ENCODE measurements at places on chromosomes 5 and 9. TPM values are rescaled to one million over a fixed set of nuclear protein-coding genes. Genes with fewer than 3 reads are reported as not detected.
A peak's percentile ranks its signal among the peaks of the same experiment; 100 is the strongest.

DNA sequence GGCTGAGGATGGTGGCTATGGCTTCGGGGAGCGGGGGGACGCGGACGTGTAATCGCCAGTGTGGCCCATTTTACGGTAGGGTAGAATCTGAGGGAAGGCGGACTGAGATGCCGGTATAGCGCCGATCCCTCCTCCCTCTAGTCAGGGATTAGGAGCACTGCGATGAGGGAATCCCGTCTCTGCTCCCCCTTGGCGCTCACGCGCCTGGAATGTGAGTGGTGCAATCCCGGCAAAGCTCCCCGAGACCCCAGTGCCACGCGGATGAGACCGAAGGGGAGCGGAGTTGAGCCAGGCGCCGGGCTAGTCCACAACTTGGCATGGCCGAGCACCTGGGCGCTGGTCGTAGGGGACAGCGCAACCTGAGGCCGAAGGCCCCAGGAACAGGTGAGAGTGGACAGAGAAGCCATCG lies 2.2 kb downstream of the NPR3 start:
- peak; percentile 47 for DNase-seq

GRCh38 chr5:123610665-123611405 lies 98.9 kb downstream of the CSNK1G3 start:
- DNase-seq: no peak

DNA sequence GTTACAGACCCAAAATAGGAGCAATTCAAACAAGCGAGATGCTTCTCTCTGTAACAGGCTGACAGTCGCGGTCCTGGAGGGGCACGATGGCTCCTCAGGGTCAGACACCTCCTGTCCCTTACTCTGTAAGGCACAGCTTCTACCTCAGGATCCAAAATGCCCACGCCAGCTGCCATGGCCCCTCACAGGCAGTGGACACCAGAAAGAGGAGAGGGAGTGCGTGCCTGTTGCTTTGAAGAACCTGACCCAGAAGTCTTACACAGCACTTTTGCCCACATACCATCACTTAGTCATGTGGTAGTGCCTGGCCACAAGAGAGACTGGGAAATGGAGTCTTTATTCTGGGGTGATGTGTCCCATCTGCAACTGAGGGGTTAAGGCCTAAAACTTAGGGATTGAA lies 11.6 kb upstream of the ABL1 start:
- DNase-seq: no peak

DNA sequence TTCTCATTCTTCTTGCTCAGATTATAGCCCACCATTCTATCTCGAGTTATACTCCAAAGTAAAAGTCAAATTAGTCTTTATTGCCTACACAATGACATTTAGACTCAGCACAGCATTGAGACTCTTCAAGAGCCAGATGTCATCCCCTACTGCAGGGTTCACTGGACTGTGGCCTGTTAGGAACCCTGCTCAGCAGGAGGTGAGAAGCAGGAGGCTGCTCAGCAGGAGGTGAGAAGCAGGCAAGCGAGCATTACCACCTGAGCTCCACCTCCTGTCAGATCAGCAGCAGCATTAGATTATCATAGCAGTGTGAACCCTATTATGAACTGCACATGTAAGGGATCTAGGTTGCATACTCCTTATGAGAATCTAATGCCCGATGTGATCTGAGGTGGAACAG lies 12.7 kb upstream of the LIFR start:
- no peak for DNase-seq

- no peak for DNase-seq
These were observed 778.3 kb downstream of the PRELID2 start for GRCh38 chr5:145056800-145057199.

- no peak for DNase-seq
These were observed 130.7 kb upstream of the TBCA start for GRCh38 chr5:77906806-77907205.

DNA sequence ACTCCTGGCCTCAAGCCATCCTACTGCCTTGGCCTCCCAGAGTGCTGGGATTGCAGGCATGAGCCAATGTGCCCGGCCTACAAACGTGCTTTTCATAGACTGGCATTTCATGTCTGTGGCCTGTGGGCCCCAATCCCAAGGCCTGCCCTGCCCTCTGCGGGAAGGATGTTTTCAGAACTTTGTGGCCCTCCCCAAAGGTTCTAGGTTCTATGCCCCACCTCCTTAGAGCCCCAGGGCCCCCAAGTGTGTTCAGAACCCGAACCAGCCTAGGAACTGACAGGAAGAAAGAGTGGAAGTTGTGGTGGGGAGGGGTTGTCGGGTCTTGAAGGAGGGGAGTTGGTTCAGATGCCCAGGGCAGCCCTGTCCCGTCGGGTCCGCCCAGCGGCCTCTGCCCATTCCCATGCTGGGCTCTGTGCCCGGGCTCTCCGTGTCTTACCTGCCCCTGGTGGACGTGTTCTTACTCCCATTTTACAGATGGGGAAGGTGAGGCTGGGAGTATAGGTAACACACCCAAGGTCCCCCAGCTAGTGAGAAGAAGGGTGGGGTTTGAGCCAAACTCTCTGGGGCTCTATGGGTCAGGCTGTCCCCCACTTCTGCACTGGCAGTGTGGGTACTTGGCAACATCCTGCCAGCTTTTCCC lies 175.8 kb upstream of the IER5L start:
- no peak for DNase-seq

LIX1 gene
- not detected for total RNA-seq

MELK gene
- total RNA-seq: 1.1 TPM

PDE6A gene
- total RNA-seq: not detected

TMEM174 gene
- total RNA-seq: not detected

S1PR3 gene
- total RNA-seq: 42.4 TPM

CARD9 gene
- 5.3 TPM for total RNA-seq

APBA1 gene
- total RNA-seq: 12.6 TPM

SLC36A2 gene
- not detected for total RNA-seq

FRMPD1 gene
- total RNA-seq: 0.06 TPM

Measured in aorta (tissue), 5 donors.